ENCODE measurements at places on chromosomes 5 and 9.

GRCh38 chr9:96450613-96451528 lies 902 bp downstream of the HABP4 start:
- H3K4me3 ChIP-seq = peak overlapping the region; percentile 89
- peak overlapping the region; percentile 47 for H3K27ac ChIP-seq
- H3K27me3 ChIP-seq = no peaks in the 10 kb centered on the region
- H3K4me1 ChIP-seq = no peaks in the 10 kb centered on the region
- DNase-seq = peak; percentile 71

- no peaks in the 10 kb centered on the region for H3K27me3 ChIP-seq
- H3K4me1 ChIP-seq = no peaks in the 10 kb centered on the region
- no peak overlapping the region for H3K27ac ChIP-seq
- H3K36me3 ChIP-seq = no peaks in the 10 kb centered on the region
- no peak overlapping the region for H3K4me3 ChIP-seq
Observed at GRCh38 chr9:82202808-82203207, 214.2 kb downstream of the SPATA31D1 start.

GRCh38 chr9:135093111-135093510 lies 5.6 kb downstream of the OLFM1 start:
- no peaks in the 10 kb centered on the region for H3K36me3 ChIP-seq
- no peaks in the 10 kb centered on the region for H3K4me1 ChIP-seq
- no peak overlapping the region for H3K4me3 ChIP-seq
- DNase-seq = no peak

- DNase-seq = no peak
- H3K36me3 ChIP-seq = peaks cover 30% of the 10 kb centered on the region
- H3K27ac ChIP-seq = no peak overlapping the region
- no peak overlapping the region for H3K4me3 ChIP-seq
- peaks cover 5% of the 10 kb centered on the region for H3K4me1 ChIP-seq
Observed at GRCh38 chr5:151104795-151105194, 24.0 kb upstream of the TNIP1 start.

GRCh38 chr9:124251605-124252378 lies 6.0 kb upstream of the NEK6 start:
- no peak overlapping the region for H3K4me3 ChIP-seq
- no peak overlapping the region for H3K27ac ChIP-seq
- H3K27me3 ChIP-seq = peaks cover 3% of the 10 kb centered on the region
- H3K36me3 ChIP-seq = no peaks in the 10 kb centered on the region
- no peaks in the 10 kb centered on the region for H3K4me1 ChIP-seq
- no peak for DNase-seq
